ENCODE measurements at places on chromosomes 5 and 9. TPM values are rescaled to one million over a fixed set of nuclear protein-coding genes. Genes with fewer than 3 reads are reported as not detected.

DNA sequence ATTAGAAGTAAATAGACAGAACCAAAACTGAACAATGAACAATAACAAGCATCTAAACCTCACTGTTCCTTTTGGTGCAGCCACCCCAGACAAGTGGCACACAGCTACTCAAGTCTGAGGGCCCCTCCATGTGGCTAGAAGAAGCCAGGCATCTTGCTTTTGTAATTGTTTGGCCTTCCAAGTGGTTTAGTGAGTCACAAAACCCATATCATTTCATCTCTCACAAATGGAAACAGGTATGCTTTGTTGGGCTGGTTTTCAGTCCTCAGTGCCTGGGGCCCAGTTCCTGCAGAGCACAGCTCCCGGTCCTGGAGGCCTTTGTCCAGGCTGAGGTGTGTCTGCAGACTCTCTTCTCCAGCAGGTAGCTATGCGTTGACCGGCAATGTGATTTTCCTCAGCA lies 16.7 kb downstream of the PRLR start:
- H3K4me1 ChIP-seq, result no peaks in the 10 kb centered on the region
- H3K4me3 ChIP-seq, result no peak overlapping the region
- H3K27me3 ChIP-seq, result peaks cover 15% of the 10 kb centered on the region
- no peak overlapping the region for H3K27ac ChIP-seq
- no peaks in the 10 kb centered on the region for H3K36me3 ChIP-seq
- DNase-seq, result peak; percentile 29

DNA sequence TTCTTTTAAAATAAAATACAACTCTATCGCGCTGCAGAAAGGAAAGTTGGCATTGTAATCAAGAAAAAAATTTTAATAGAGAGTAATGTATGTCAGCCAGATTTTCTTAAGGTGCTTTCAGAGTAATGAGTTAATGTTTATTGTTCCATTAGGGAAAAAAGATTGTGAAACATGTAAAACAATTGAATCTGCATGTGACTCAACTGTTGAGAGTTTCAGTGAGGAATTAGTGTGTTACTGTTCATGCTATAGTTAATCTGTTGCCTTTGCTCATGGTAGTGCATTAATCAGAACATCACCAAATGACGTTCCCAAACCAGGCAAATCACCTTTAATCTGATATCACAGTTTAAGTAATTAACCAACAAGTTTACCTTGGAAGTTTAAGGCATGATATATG lies 600.5 kb downstream of the NR2F1-AS1 start:
- no peak overlapping the region for H3K27ac ChIP-seq
- peak; percentile 22 for DNase-seq
- no peak overlapping the region for H3K4me3 ChIP-seq

- no peak overlapping the region for H3K4me3 ChIP-seq
- no peaks in the 10 kb centered on the region for H3K27me3 ChIP-seq
- DNase-seq, result no peak
- H3K36me3 ChIP-seq, result no peaks in the 10 kb centered on the region
- no peaks in the 10 kb centered on the region for H3K4me1 ChIP-seq
- no peak overlapping the region for H3K27ac ChIP-seq
These were observed 3.4 kb downstream of the TLR4 start for GRCh38 chr9:117707561-117707960.

DNA sequence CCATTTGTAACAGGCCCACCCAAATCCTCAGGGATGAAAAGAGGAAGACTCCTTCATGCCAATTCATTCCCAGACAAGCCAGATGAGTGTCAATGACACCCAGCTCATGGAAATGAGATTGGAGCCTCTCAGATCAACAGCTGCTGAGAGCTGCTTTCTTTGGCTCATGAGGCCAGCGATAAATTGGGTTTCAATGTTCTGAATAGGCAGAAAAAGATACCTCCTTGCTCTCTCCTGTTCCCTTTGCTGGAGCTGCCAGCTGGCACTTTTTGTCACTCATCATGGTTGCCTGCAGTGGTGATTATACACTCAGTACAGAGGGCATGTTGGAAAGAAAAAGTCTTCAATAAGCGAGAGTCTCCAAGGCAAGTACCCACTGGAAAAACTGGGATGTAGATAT lies 47.1 kb downstream of the SH3RF2 start:
- no peak overlapping the region for H3K27ac ChIP-seq
- no peak for DNase-seq
- H3K4me3 ChIP-seq, result no peak overlapping the region

DNA sequence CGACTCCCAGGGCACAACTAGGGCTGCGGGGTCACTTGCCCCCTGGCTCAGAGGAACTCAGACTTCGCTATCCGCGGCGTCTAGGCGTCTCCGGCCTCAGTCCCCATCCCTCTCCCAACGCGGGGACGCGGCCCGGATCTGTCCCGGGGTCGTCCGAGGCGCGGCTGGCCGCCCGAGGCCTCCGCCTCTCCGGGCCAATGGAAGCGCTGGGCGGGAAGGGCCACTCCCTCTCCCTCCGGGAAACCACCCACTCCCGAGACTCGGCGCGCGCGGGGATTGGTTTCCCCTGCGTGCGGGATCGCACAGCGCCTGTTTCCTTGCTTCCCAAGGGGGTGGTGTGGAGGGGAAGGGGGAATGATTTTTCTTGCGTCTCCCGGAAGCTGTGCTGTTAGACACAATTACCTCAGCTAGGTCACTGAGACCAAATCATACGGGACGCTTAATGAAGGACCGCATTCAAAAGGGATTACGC lies 38.3 kb downstream of the NR2F1 start:
- peaks cover 7% of the 10 kb centered on the region for H3K36me3 ChIP-seq
- H3K4me1 ChIP-seq, result peaks cover 6% of the 10 kb centered on the region
- H3K27ac ChIP-seq, result no peak overlapping the region
- peak overlapping the region; percentile 89 for H3K4me3 ChIP-seq
- H3K27me3 ChIP-seq, result no peaks in the 10 kb centered on the region
- DNase-seq, result no peak

- no peak for DNase-seq
- H3K4me3 ChIP-seq, result no peak overlapping the region
- H3K27me3 ChIP-seq, result no peaks in the 10 kb centered on the region
- peaks cover under 1% of the 10 kb centered on the region for H3K4me1 ChIP-seq
- no peak overlapping the region for H3K27ac ChIP-seq
These were observed 120.0 kb downstream of the FER start for GRCh38 chr5:108867656-108868055.

- no peak for DNase-seq
- no peaks in the 10 kb centered on the region for H3K27me3 ChIP-seq
- no peaks in the 10 kb centered on the region for H3K4me1 ChIP-seq
- no peaks in the 10 kb centered on the region for H3K36me3 ChIP-seq
These were observed 136.5 kb upstream of the LIFR start for GRCh38 chr5:38692781-38693527.

GRCh38 chr5:57298985-57299491 lies 125.2 kb downstream of the GPBP1 start:
- no peaks in the 10 kb centered on the region for H3K27me3 ChIP-seq
- H3K27ac ChIP-seq, result no peak overlapping the region
- DNase-seq, result peak; percentile 78

DNA sequence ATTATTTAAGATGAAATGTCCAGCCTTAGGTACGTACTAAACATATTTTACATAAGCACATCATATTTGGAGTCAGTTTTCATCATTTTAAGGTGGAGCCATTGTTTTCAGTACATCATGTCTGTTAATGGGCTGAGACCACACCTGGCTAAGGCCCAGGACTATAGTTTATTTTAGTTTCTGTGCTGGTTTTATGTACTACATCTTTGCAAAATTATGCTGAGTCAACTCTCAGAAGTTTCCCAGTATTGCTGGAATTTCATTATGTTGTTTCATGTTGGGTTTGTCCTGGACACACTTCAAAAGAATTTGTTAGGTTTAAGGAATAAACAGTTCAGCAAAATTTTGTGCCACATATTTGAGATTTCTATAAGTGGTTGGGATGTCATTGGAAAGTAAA lies 171.2 kb downstream of the CCDC171 start:
- no peaks in the 10 kb centered on the region for H3K27me3 ChIP-seq
- peaks cover 15% of the 10 kb centered on the region for H3K4me1 ChIP-seq
- peak overlapping the region; percentile 84 for H3K27ac ChIP-seq

- no peaks in the 10 kb centered on the region for H3K36me3 ChIP-seq
- DNase-seq, result peak; percentile 81
These were observed 73.6 kb downstream of the ADRB2 start for GRCh38 chr5:148899993-148900392.

- H3K36me3 ChIP-seq, result no peaks in the 10 kb centered on the region
- no peak for DNase-seq
- H3K27me3 ChIP-seq, result peaks cover 47% of the 10 kb centered on the region
These were observed 623.0 kb downstream of the SLCO4C1 start for GRCh38 chr5:101673120-101673519.

GRCh38 chr5:1404062-1404461 lies 41.2 kb downstream of the SLC6A3 start:
- peaks cover 8% of the 10 kb centered on the region for H3K27me3 ChIP-seq
- no peaks in the 10 kb centered on the region for H3K4me1 ChIP-seq
- H3K4me3 ChIP-seq, result no peak overlapping the region
- no peak for DNase-seq
- no peak overlapping the region for H3K27ac ChIP-seq

GRCh38 chr5:175394601-175395000 lies 49.4 kb downstream of the DRD1 start:
- no peaks in the 10 kb centered on the region for H3K4me1 ChIP-seq
- peaks cover 11% of the 10 kb centered on the region for H3K27me3 ChIP-seq
- no peak overlapping the region for H3K4me3 ChIP-seq
- DNase-seq, result no peak
- H3K27ac ChIP-seq, result no peak overlapping the region
- H3K36me3 ChIP-seq, result no peaks in the 10 kb centered on the region

DNA sequence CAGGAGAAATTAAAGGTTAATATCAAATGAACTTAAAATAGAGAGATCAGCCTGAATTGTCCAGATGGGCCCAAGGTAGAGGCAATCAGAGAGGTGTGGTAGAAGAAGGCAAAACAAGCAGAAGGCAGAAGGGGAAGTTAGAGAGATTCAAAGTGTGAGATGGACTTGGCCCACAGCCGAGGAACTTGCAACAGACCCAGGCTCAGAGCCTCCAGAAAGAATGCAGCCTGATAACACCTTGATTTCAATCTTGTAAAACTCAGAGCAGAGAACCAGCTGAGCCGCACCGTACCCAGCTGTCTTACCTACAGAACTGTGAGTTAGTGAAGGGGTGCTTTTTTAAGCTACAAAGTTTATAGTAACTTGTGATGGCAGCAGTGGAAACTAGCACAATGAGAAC lies 190.9 kb downstream of the RFK start:
- H3K4me3 ChIP-seq, result no peak overlapping the region
- H3K4me1 ChIP-seq, result no peaks in the 10 kb centered on the region
- no peaks in the 10 kb centered on the region for H3K36me3 ChIP-seq
- no peak overlapping the region for H3K27ac ChIP-seq
- DNase-seq, result peak; percentile 27

GRCh38 chr5:134508521-134509195 lies 16.8 kb upstream of the JADE2 start:
- H3K4me1 ChIP-seq, result peaks cover 76% of the 10 kb centered on the region
- H3K27ac ChIP-seq, result peak overlapping the region; percentile 82
- no peak overlapping the region for H3K4me3 ChIP-seq
- H3K36me3 ChIP-seq, result peaks cover 6% of the 10 kb centered on the region

- peaks cover 7% of the 10 kb centered on the region for H3K36me3 ChIP-seq
- no peaks in the 10 kb centered on the region for H3K27me3 ChIP-seq
- DNase-seq, result no peak
- no peak overlapping the region for H3K27ac ChIP-seq
These were observed 2.2 kb downstream of the AIF1L start for GRCh38 chr9:131098391-131099101.

GRCh38 chr5:5800801-5801761 lies 378.6 kb downstream of the ICE1 start:
- H3K27ac ChIP-seq, result no peak overlapping the region
- DNase-seq, result no peak
- no peaks in the 10 kb centered on the region for H3K36me3 ChIP-seq
- H3K4me1 ChIP-seq, result no peaks in the 10 kb centered on the region
- H3K27me3 ChIP-seq, result no peaks in the 10 kb centered on the region
- H3K4me3 ChIP-seq, result no peak overlapping the region

GRCh38 chr5:35331956-35332950 lies 102.0 kb upstream of the PRLR start:
- DNase-seq, result no peak
- H3K36me3 ChIP-seq, result peaks cover 6% of the 10 kb centered on the region
- H3K27me3 ChIP-seq, result no peaks in the 10 kb centered on the region

GRCh38 chr5:41637869-41638268 lies 127.5 kb upstream of the PLCXD3 start:
- DNase-seq, result no peak
- H3K4me1 ChIP-seq, result no peaks in the 10 kb centered on the region
- H3K4me3 ChIP-seq, result no peak overlapping the region
- H3K36me3 ChIP-seq, result no peaks in the 10 kb centered on the region
- no peak overlapping the region for H3K27ac ChIP-seq

- H3K4me3 ChIP-seq, result no peak overlapping the region
- H3K27me3 ChIP-seq, result no peaks in the 10 kb centered on the region
- no peaks in the 10 kb centered on the region for H3K36me3 ChIP-seq
- no peak for DNase-seq
- H3K27ac ChIP-seq, result peak overlapping the region; percentile 70
- H3K4me1 ChIP-seq, result peaks cover 37% of the 10 kb centered on the region
These were observed 430.8 kb downstream of the SEMA5A start for GRCh38 chr5:9115093-9115492.

Gene TTC23L
- total RNA-seq, result 0.69 TPM

Gene BARHL1
- not detected for total RNA-seq

Gene TRIM7
- total RNA-seq, result 26.3 TPM

Gene CNTLN
- total RNA-seq, result 6.7 TPM

Gene TLR4
- total RNA-seq, result not detected

Gene GARIN3
- total RNA-seq, result not detected

Gene DMGDH
- 14.7 TPM for total RNA-seq

Gene JMY
- 19.3 TPM for total RNA-seq

Gene TSSK1B
- 0.39 TPM for total RNA-seq
